ENCODE measurements at places on chromosomes 12 and 14.

DNA sequence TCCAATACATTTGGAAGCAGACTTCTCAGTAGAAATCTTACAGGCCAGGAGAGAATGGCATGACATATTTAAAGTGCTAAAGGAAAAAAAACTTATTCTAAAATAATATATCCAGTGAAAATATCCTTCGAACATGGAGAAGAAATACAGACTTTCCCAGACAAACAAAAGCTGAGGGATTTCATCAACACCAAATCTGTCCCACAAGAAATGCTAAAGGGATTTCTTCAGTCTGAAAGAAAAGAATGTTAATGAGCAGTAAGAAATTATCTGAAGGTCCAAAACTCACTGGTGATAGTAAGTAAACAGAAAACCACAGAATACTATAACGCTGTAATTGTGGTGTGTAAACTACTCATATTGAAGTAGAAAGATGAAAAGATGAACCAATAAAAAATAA lies 103.9 kb downstream of the INSM2 start:
- no peak for DNase-seq

- DNase-seq = no peak
Measured at GRCh38 chr14:68822132-68822651, 29.3 kb upstream of the ZFP36L1 start.

GRCh38 chr14:34865889-34866574 lies 9.1 kb downstream of the BAZ1A start:
- DNase-seq = no peak

DNA sequence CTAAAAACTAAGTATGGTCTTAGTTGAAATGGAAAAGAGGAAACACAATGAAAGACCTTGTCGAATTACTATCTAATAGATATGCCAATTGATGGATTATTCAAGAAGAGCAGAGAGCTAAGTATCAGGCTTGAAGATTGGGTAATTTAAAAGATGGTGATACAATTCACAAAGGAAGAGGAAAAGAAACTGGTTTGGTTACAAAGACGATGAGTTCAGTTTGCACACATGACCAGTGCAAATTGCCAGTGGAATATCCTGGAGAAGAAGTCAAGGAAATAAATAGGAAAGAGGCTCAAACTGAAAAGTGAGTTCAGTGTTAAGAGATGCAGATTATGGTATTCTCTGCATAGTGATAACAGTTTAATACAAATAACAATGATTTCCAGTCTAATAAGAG lies 2.5 kb upstream of the RAP1B start:
- no peak for DNase-seq

DNA sequence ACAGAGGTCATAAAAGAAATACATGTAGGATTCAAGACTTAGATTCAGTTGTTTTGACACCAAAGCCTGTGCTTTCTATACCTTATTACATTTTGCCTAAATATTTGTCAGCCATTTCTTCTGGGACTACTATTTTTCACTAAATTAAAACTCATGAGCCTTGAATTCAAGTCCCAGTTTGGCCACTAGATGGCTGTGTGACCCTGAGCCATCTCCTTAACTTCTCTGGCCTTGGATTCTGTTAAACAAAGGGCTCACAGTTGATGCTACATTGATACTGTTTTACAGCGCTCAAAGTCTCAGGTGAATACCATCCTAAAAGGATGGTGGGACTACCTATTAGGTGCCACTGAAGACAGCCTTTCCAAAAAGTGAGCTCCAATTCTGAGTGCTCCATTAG lies 39.6 kb upstream of the CCDC198 start:
- no peak for DNase-seq

DNA sequence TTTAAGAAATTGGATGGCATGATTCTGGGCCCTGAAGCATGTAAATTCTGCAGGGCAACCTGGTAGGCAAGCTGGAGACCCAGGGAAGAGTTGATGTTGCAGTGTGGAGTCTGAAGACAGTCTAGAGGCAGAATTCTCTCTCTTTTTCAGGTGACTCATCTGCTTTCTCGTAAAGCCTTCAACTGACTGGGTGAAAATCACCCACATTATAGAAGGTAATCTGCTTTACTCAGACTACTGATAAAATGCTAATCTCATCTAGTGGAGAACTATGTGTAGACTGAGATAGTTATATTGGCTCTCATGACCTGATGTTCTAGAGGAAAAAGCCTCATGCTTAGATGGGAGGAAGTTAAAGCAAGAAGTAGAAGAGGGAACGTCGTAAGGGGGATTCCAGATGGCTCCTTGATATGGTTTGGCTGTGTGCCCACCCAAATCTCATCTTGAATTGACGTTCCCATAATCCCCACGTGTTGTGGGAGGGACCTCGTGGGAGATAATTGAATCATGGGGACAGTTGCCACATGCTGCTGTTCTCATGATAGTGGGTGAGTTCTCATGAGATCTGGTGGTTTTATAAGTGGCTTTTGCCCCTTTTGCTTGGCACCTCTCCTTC lies 723.8 kb downstream of the BCL11B start:
- DNase-seq = no peak

DNA sequence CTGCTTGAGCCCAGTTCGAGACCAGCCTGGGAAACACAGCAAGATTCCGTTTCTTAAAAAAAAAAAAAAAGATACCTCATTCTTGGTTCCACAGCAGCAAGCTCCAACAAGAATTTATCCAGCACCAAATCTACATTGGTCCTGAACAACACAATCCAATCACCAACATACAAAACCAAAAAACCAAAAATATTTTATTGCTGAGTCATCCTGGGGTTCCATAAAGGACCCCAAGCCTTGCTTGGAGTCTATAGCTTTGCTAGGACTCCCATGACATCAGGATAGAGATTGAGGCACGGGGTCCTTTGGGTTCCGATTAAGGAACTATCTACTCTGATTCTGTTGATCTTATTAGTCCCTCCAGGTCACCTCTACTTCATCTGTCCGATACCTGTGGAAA lies 7.7 kb downstream of the OSGEP start:
- DNase-seq = no peak

GRCh38 chr12:58712976-58713375 lies 207.3 kb downstream of the LRIG3 start:
- DNase-seq = no peak

DNA sequence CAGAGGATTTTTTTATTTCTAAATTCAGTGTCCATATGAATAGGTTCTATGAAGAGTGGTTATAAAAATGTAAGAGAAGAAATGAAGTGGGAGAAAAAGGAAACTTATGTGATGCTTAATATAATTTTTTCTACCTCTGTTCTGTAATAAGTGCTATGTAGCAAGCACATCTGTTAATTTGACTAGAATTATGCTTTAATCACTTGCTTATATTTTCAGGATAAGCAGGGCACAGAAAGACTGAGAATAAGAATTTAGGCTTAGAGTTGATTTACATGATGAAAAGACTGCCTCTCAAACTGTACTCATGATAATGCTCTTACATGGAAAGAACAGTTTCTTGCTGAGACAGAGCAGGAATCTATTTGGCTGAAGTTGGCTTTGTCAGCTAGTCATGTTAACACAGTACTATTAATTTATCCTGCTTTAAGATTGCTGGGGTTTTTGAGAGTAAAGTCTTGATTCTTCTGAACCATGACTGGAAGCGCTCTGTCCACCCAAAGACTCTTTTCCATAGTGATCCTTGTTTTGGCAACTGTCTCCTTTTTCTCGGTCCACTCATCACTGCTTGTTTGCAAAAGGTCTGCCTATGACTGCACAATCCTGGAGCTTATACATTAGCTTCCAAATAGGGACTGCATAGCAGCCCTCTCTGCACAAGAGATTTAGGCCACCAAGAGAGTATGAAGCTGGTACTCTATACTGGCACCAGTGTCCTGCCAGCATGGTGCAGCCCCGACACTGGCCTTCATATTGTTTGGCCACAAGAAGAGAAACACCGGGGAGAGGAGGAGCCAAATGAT lies 98.8 kb downstream of the AKAP6 start:
- no peak for DNase-seq

- DNase-seq = no peak
Measured at GRCh38 chr14:90194706-90195105, 61.6 kb upstream of the PSMC1 start.

DNA sequence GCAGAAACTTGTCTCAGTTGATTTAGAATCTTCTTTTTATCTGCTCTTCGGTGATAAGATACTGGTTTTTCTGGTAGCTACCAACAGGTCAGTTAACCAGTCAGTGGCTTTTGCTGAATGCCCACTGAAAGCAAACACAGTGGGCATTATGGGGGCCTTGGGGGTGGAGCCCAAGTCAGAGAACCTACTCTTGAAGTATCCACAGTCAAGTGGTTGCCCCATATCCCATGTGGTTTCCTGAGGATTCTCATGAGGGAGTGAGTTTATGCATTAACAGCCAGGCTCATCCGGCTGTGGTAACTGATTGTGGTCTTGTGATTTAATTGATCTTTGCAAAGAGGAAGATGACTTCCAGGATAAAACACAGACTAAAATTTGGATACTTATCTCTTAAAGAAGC lies 83.7 kb downstream of the ST8SIA1 start:
- no peak for DNase-seq

GRCh38 chr12:124399622-124400021 lies 104.7 kb downstream of the RFLNA start:
- DNase-seq = no peak

- DNase-seq = no peak
Measured at GRCh38 chr12:119301379-119301778, 33.1 kb upstream of the CCDC60 start.

GRCh38 chr12:41612892-41613557 lies 424.9 kb downstream of the PDZRN4 start:
- DNase-seq = no peak

GRCh38 chr12:99984271-99985128 lies at the start of gene ANKS1B:
Gene ANKS1B, minus strand, starts transcription at chr12:99984936. Its CDS starts 699 bp downstream, at chr12:99984237.
- no peak for DNase-seq

DNA sequence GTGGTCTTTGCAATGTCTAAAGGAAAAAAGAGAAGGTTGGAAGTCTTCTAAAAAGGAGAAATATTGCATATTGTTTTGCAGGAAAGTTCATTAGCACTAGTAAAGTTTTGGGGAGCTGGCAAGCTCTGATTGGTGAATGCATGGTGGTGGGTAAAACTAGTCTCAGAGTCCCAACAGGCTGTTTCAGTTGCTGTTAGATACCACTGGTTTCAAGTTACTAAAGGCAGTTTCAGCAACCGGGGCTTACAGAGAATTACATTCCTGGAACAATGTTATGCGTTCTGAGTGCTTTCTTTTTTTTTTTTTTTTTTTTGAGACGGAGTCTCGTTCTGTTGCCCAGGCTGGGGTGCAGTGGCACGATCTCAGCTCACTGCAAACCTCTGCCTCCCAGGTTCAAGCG lies 208.2 kb downstream of the EPS8 start:
- no peak for DNase-seq

- DNase-seq = no peak
Measured at GRCh38 chr12:39620659-39621658, 1.4 kb upstream of the ABCD2 start.

DNA sequence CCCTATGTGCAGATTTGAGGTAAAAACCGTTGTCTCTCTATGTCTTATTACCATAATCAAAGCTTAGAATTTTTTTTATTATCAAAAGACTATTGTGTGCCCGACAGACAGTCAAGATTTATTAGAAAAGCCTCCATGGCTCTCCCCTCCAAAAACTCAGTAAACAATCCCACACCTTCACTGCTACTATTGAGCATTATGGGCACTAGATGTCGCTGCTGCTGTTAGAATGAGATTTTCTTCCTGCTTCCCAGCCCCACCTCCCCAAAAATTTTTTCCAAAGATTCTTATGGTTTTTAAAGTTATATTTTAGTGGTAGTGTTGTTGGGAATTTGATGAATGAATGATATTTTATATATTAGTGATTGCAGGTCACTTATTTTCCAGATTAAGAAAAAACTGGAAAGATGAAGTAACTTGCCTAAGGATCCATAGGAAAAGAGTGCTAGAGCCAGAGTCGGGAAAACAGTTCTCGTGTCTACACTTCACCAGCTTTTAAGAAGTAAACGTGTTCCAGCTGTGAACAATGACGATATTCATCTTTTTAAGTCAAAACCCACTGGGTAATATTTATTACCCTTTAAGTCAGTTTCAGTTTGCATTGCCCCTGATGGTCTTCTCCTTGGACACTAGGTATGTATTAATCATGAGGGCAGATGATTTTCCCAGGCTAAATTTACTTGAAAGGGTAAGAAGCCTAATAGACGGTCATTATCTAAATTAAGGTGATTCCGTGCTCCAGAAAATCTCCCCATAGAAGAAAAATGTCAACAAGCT lies 12.2 kb upstream of the FOXG1 start:
- no peak for DNase-seq

DNA sequence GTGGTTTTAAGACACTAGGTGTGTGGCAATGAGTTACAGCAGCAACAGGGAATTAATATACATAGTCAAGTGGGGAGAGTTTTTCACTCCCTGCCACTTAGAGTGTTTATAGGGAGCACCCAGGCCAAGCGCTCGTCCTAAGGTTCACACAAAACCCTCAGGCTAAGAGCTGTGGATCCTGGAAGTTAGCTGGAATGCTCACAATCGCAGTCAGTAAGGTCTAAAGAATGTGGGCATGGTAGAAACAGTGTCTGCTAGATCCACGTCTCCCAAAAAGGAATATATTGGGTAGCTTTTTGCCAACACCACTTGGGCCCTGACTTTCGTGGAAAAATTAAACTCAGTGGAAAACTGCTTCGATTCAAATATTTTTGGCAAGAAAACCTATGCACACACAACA lies 36.6 kb downstream of the STAB2 start:
- DNase-seq = no peak

GRCh38 chr14:105053421-105053820 lies 11.8 kb downstream of the GPR132 start:
- no peak for DNase-seq

GRCh38 chr14:61710853-61711817 lies 15.8 kb downstream of the HIF1A start:
- no peak for DNase-seq

- DNase-seq = peak; percentile 43
Measured at GRCh38 chr12:117212563-117213190, 22.4 kb upstream of the FBXO21 start.

GRCh38 chr12:117093431-117093830 lies 5.8 kb downstream of the TESC start:
- no peak for DNase-seq

- DNase-seq = no peak
Measured at GRCh38 chr12:66268562-66268961, 33.7 kb upstream of the HELB start.

GRCh38 chr12:21353487-21353886 lies 18.8 kb upstream of the SLCO1A2 start:
- no peak for DNase-seq

DNA sequence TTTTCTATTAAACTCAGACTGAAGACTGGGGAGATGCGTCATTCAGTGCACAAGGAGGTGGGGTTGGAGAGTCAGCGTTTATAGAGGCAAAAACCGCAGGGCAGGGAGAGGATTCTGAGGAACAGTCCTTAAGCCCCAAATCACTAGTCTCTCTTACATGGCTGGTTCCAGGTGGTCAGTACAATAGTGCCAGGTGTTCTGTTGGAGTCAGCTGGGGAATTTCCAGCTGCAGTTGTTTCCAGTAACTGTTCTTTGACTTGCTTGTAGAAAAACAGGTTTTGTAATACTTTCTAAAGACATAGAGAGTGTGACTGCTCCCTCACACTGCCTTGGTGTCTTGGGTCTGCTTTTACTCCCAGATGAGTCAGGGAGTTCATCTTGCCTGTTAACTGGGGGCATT lies 192.2 kb downstream of the TMTC3 start:
- no peak for DNase-seq

GRCh38 chr12:3123729-3124128 lies 46.5 kb downstream of the TSPAN9 start:
- DNase-seq = no peak

- DNase-seq = no peak
Measured at GRCh38 chr12:76964784-76965571, 86.2 kb upstream of the CSRP2 start.

Measured in brain pericyte (primary cell).